Bronchial epithelial cell (primary cell): ENCODE measurements at places on chromosomes 4 and X.
A peak's percentile ranks its signal among the peaks of the same experiment; 100 is the strongest.

DNA sequence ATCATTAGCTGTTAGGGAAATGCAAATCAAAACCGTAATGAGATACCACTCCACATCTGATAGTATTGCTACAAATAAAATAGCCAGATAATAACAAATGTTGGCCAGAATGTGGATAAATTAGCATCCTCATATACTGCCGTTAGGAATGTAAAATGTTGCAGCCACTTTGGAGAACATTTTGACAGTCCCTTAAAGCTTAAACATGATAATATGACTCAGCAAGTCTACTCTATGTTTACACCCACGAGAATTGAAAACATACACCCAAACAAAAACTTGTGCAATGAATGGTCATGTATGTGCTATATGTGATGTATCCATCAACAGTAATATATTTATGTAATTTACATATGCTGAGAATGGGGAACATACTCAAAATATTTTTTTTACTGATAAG is 78.2 kb downstream of the GSTCD start:
- no peak for DNase-seq

GRCh38 chr4:180665994-180666824 is 1577.0 kb upstream of the TENM3 start:
- peak; percentile 33 for DNase-seq

DNA sequence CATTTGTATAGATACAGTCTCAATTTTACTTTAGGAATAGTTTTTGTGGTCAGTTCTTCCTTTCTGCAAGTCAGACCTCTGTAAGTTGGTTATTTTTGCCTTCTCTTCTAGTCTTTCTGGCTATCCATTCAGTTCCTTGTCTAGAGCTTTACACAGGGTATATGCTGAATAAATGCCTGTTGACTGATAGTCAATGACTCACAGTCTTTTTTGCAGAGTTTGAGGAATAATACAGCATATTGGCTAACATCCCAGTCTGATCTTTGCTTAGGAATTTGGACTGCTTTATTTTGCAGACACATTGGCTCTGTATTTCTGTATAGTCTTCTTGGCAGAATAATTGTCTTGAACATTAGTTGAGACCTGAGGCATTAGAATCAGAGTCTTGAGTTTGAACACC is 132.4 kb downstream of the MAGEC1 start:
- DNase-seq: peak; percentile 29

DNA sequence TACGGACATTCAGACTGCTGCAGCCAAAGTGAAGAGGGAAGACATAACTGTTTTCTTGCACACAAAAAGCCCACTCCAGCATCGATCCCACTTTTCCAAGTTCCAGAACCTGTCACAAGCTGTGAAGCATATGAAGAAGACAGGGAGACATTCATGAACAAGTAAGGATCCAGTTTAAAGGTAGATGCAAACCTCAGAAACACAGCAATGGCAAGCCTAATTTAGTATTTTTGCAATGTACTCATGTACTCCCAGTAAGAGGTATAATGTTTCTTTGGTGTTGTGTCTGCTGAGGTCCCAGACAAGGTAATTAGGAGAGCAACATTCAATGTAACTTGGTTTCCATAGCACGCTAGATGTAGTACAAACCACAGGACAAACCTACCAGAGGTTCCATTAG is 4.6 kb downstream of the AFP start:
- no peak for DNase-seq

DNA sequence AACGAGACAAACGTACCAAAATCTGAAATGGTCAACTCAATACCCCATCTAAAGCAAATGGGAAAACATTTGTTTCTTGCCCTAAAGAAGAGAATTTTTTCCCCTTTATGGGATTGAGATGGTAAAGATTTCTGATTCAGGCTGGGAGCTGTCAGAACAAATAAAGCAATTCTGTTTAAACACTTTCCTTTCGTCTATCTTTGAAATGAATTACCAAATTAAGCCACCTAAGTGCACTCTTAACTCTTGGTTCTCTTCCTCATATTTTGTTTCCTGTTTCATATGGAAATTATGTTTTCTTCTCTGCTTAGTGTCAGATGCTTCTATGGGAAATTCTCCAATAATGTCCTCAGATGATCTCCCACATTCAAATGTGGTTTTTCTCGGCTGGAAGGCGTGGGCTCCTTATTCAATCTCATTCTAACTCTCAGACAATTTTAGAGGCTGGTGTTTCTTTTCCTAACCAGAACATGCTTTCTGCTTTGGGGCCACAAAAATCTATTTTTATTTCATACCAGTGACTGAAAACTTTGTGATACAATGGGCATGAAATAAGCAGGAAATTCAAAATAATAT is 50.3 kb upstream of the HPF1 start:
- no peak for DNase-seq

GRCh38 chr4:145482209-145483037 is 770 bp downstream of the SMAD1 start:
- peak; percentile 65 for DNase-seq

DNA sequence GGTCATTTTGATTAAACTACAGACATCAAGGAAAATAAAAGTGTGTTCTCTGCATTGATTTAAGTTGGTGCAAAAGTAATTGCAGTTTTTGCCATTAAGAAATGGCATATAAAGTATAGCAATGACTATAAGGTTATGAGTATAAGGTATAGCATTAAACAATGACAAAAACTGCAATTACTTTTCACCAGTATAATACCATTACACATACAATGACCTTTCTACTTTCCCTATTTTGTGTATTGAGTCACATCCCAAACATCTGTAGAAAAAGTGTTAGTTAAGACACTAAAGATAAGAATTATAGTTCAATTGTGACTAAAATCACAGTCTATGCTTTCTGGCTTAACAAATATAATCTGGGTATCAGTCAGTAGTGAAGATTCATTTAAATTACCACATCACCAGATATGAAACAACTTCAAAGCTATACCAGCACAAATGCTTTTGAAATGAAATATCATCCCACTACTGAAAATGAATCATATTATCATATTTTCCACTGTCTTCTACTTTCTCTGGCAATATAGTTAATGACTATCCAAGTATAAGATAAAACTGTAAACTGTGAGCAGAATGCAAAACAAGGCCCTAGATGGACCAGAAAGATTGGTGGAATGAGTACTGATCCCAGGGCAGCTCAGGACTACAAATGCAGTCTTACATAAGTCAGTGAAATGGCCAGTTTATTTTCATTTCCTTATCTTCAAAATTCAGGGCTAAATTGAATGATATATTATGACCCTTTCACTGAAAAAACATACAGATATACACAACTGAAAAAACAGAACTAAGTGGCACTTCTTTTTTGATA is 241.1 kb downstream of the ANTXR2 start:
- DNase-seq: no peak

- peak; percentile 72 for DNase-seq
Measured at GRCh38 chr4:10639100-10639499, 45.5 kb downstream of the CLNK start.

GRCh38 chr4:120839334-120839973 is 83.1 kb downstream of the PRDM5 start:
- DNase-seq: no peak

DNA sequence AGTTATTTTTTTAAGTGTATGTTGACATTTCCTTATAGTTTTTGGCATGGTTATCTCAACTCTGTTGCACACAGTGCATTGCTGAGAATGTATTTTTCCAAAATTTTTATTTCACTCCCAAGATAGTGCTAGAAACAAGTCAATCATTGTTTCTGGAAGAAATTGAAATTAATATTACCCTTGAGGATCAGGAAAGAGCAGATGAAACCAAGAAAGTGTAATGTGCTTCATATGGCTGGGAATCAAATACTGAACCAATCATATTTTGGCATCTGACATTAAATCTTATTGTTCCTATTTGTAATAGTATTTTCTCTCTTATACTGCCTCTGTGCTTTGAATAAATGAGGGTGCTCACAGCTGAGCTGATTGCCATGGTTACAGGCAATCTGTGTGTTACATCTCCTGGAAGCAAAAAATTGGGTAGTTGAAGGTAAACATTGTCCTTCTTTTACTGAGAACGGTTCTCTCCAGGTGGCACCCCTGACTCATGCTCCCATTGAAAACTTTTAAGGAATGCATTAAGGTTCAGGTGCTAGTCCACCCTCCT is 358.2 kb upstream of the NR3C2 start:
- DNase-seq: no peak

- no peak for DNase-seq
Measured at GRCh38 chr4:40596522-40596921, 33.1 kb downstream of the RBM47 start.

- DNase-seq: peak; percentile 41
Measured at GRCh38 chr4:176921256-176921655, 128.5 kb upstream of the VEGFC start.

- DNase-seq: no peak
Measured at GRCh38 chr4:80812145-80812544, 218.4 kb upstream of the BMP3 start.

- peak; percentile 92 for DNase-seq
Measured at GRCh38 chr4:40183615-40184411, 13.0 kb upstream of the RHOH start.

DNA sequence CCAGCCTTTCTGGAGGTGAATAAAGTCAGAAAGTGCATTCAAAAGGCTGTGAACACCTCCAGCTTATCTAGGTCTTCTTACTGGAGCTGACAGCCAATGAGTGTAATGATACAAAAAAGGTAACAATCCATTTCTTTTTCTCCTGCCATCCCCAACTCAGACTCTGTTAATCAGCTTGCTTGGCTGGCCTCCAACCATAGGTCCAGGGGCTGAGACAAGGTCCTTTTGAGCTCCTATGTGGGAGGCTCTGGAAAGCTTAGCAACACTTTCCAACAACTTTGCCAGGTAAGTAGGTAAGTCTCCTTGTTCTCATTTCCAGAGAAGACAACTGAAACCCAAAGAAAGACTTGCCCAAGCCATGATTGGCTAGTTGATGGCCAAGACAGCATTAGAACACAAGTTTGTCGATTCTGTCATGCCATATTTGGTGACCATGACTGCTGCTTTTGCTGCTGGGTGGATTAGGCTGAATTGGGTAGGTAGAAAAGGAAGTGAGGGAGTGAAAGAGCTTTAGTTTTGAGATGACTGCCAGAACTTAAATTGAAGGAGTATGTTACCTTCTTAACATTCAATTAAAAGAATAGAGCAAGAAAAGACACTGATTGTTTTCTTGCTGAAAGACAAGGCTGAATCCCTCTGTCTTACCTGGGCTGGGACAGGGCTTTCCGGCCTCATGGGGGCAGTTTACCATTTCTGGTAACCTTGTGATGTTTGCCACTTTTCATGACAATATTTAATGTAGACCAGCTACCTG is 22.8 kb downstream of the VSIG4 start:
- no peak for DNase-seq

DNA sequence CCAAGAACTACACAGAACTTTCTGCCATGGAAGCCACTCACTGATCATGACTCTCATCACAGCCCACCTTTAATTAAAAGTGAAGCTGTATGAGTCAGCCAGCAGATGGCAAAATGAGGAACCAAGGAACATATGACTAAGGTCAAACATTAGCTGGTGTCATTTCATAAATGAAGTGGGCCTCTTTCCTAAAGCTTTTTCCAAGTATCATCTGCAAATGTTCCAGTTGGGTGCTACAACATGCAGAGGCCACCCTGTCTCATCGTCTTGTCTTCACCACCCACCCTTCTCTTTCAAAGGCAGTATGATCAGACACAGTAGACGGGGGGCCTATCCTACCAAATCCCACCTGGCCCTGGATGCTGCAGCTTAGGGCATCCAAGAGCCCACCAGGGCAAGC is 9.2 kb upstream of the EOLA1 start:
- DNase-seq: no peak

GRCh38 chr4:56791316-56791715 is 30.2 kb downstream of the SPINK2 start:
- no peak for DNase-seq

GRCh38 chrX:100911731-100912130 is 17.0 kb downstream of the XKRX start:
- DNase-seq: peak; percentile 77

- no peak for DNase-seq
Measured at GRCh38 chr4:48490012-48490679, at the start of gene ZAR1. Gene ZAR1 (plus strand): TSS chr4:48490252. CDS start chr4:48490292, 40 bp downstream.
